AG08396 (cell line): ENCODE measurements at places on chromosomes 5 and 9.

DNA sequence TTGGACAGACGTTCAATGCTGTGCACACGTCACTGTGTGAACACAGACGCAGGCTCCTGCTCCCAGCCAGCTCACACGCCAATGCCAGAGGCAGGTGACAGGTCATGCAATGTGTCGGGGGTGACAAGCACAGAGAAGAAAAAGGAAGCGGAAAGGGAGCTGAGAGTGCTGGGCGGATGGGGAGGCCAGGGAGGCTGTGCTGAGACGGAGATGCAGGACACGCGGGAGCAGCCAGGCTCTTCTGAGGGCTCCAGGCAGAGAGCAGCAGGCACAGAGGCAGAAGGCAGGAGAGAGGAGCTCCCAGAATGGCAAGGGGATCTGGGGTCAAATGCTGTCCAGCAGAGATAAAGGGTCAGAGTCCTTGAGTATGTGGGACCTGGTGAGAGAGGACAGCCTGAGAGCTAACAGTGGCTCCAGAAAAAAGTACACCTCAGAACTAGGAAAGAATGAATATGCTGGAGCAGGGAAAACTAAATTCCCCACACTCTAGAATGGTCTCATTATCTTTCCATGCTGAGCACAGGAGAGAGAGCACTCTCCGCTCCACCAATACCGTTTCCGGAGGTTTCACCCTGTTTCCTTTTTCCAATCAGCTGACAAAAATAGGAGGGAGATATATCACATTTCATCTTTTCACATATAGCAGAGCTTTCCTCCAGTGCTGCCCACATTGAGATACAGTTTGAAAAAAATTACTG, 32.8 kb upstream of the NSMF start:
- DNase-seq: no peak

- DNase-seq: no peak
Observed at GRCh38 chr5:146799671-146800070, 78.9 kb downstream of the PPP2R2B start.

- no peak for DNase-seq
Observed at GRCh38 chr5:177550122-177550521, 4.2 kb downstream of the FAM193B start.

- no peak for DNase-seq
Observed at GRCh38 chr9:4617752-4618151, 44.3 kb upstream of the PLPP6 start.

GRCh38 chr5:97000391-97000790, 64.5 kb downstream of the LNPEP start:
- DNase-seq: no peak

DNA sequence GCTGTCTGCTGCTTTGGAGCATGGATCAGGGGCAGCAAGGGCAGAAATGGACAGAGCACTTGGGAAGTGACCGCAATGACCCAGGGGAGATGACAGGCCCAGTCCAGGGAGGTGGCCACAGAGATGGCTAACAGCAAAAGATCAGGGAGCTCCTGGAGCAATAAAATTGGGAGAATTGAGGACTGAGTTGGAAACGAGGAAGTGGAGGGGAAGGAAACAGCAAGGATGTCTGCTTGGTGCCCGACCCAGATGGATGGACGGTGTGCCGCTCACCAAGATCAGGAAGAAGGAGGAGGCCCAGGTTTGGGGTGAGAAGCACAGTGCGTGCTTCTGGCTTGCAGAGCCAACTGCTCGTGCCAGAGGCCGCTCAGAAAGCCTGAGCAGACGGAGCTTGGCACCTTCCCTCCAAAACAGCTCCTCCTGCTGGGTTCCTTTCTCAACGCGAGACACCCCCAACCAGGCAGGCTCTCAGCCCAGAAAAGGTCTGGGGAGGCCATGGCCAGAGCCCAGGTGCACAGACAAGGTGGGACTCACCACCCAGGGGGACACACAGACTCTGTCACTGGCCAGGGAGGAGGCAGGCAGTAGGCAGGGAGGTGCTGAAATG, 1.7 kb upstream of the SLC34A1 start:
- no peak for DNase-seq

GRCh38 chr5:26259081-26259480, 779.3 kb downstream of the CDH9 start:
- DNase-seq: no peak

DNA sequence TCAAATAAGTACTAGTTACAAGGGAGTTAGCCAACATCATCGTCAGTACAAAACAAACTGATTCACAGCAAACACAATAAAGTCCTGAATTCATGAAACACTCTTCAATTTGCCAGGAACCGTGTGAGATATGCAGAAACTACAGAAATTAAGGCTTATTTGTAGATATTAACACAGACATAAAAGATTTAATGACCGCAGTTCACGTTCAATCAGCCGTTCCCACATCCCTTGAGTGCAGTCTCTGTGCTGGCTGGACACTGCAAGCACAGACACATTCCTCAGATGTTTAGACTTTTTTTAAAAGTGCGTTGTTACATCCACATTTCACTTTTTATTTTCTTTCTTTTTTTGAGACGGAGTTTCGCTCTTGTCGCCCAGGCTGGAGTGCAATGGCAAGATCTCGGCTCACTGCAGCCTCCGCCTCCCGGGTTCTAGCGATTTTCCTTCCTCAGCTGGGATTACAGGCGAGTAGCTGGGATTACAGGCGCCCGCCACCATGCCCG, 566 bp upstream of the CEP78 start:
- DNase-seq: peak; percentile 61

DNA sequence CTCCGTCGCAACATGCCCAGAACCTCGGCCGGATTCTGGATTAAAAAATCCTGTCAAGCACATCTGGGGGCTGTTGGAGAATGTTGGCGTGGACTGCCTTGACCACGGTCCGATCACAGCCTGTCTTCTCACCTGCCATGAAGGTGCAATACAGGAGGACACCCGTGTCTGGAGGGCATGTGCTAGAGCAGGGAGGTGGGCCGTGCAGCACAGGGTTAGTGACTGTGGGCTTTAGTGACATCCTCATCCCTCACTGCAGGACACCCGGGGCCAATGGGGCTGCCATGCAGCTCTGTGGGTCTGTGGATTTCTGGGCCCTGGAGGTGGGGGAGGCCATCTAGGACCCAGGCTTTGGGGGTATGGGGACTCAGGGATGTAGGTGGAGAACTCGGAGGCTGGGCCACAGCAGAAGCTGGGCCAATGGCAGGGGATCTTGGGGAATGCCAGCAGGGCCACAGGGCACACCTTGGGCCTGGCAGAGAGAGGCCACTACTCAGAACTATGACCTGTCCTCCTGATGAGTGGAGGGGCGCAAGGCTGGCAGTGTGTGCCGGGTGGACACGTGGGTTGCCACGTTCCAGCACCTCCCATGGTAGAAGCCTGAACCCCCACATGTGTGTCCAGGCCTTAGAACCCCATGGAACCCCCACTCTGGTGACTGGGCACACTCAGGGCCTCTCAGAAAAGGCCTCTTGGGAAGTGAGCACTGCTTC, 23.3 kb downstream of the ZDHHC11B start:
- no peak for DNase-seq

- DNase-seq: peak; percentile 33
Observed at GRCh38 chr5:40781843-40782409, 16.2 kb downstream of the PRKAA1 start.

DNA sequence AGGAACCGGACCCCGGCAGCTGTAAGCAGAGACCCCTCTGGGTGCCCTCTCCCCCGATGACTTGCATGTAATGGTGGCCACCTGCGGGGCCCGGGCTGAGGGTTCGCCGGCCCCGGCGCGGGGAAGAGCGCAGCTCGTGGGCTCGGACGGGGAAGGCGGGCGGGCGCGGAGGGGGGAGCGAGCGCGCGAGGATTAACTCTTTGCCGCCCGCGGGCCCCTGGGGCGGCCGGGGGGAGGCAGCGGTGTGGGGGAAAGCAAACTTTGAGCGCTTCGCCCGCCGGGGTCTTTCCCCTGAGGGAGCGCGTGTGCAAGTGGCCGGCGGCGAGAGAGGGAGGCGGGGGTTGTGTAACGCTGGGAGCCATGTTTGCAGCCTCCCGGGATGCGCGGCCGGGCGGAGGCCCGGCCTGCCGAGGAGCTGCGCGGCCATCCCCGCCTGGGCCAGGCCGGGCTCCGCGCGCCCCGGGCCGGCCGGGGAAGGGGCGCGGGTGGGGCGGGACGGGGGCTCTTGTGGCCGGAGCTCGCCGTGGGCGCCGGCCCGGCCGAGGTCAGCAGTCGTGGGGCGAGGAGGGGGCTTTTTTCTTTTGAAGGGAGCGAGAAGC, 547 bp downstream of the ANP32B start:
- DNase-seq: peak; percentile 67

- DNase-seq: no peak
Observed at GRCh38 chr9:127833555-127833954, 20.9 kb downstream of the ENG start.

GRCh38 chr9:137423514-137424291, 510 bp downstream of the NOXA1 start:
- DNase-seq: no peak

DNA sequence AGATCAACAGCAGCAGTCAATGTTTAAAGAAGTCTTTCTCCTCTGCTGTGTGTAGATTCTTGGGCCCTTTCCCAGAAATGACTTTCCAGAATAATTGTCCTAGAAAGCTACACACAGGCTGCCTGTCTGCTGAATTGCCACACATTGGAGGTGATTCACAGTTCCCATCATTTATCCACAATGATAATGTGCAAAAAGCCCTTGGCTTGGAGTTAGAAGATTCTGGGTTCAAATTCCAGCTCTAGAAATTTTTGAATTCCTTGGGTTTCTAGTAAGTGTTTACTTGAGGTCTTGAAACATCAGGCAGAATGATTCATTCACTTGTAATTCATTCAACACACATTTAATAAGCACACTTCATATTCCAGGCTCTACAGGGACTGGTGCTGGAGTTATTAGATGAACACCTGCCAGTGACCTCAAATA, 28.6 kb upstream of the EPB41L4B start:
- peak; percentile 73 for DNase-seq

GRCh38 chr9:133487331-133487725, 8.4 kb upstream of the SLC2A6 start:
- DNase-seq: no peak
